Activated T-helper 1 cell treated with anti-CD3 and anti-CD28 coated beads, Interleukin-2, amount 50 U/mL, for 16 hours (primary cell): ENCODE measurements at places on chromosomes 1 and 21.

GRCh38 chr21:25509862-25510261, 97.4 kb downstream of the MRPL39 start:
- no peak for DNase-seq

DNA sequence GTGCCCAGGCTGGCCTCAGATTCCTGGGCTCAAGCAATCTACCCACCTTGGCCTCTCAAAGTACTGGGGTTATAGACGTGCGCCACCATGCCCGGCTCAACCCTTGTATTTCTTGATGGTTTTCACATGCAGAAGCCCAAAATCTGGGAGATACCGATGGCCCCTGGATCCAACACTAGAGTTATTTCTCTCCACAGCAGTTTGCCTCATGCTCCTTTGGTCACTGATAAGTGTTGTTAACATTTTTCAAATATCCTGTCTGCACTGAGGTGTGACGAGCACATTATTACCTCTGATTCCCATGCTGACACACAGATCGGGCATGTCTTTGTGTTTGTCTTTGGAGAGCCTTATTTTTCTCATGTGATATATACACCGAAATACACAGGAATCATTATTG, 107.0 kb downstream of the KIF26B start:
- no peak for DNase-seq

- no peak for DNase-seq
These were observed 9.9 kb downstream of the CLCA1 start for GRCh38 chr1:86478416-86479156.

- DNase-seq = no peak
These were observed 1.6 kb downstream of the C1orf105 start for GRCh38 chr1:172421974-172422604.

- no peak for DNase-seq
These were observed 30.3 kb upstream of the NUF2 start for GRCh38 chr1:163291461-163291860.

DNA sequence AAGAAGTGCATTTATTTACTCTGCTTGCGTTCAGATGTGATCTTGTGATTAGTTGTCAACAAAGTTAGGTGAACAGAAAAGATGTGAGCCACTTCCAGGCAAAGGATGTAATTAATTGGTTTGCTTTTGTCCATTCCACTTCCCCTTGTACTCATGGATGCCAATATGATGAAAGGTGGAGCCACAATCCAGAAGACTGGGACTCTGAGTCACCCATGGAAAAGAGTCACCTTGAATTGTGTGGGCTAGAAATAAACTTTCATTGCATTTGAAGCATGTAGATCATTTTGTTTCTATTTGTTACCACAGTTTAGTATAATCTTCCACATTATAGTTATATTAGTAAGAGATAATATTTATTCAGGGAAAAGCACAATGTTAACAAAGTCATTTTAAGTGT, 684.2 kb downstream of the LTN1 start:
- no peak for DNase-seq

GRCh38 chr1:15001317-15001915, 152.1 kb upstream of the TMEM51 start:
- DNase-seq = no peak

GRCh38 chr1:85555867-85556573, 24.5 kb upstream of the CCN1 start:
- no peak for DNase-seq

GRCh38 chr1:234279021-234279420, 94.2 kb upstream of the COA6 start:
- no peak for DNase-seq

GRCh38 chr1:78688697-78689096, 39.1 kb downstream of the IFI44 start:
- no peak for DNase-seq

DNA sequence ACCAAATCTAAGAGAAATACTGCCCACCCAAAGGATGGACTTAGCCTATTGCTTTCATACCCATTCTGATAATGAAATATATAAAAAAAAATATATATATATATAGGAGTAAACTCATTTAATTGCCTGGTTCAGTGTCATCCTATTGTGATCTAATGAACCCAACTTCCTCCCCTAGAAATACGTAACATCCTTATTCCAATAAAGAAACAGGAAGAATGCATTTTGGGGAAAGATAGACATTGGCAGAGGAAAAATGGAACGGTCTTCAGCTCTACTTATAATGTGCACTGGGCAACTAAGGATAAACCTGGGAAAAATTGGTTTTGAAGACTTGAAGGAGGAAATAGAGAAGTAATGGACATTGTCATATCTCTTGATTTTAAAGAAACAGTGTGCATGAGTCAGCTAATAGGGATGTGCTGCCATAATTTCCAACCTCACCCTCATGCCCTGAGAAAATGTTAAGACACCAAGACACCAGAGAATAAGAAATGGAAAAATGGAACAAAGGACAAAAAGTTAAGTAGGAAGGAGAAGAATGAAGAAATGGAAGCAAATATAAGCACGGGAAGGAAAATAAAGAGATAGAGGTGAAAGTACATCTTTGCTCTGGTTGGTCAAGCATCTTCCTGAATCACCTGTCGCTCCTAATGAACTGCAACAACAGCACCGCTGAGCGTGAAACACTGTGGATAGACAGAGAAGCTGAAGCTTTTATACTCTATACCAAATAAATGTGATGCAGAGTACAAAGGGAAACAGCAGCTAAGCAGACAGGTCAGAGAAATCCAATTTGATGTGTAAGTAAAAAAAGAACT, 5.4 kb downstream of the UBR4 start:
- no peak for DNase-seq

GRCh38 chr21:32812035-32812434, 40.5 kb upstream of the PAXBP1 start:
- no peak for DNase-seq

DNA sequence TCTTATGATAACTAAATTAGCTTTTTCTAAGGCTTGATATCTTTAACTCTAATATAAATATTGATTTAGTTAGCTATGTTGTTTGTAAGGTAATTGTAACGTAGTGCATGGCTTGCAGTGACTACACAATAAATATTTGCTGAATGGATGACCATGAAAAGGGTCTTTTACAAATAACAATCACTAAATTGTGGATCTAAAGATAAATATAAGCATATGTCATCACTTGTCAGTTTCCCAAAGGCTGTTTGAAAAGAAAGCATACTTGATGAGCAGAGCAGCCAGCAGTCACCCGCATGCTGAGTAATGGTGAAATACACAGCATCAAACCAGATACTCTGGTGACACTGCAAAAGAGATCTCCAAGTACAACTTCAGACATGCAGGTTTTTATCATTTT, 92.5 kb upstream of the FMN2 start:
- DNase-seq = no peak

DNA sequence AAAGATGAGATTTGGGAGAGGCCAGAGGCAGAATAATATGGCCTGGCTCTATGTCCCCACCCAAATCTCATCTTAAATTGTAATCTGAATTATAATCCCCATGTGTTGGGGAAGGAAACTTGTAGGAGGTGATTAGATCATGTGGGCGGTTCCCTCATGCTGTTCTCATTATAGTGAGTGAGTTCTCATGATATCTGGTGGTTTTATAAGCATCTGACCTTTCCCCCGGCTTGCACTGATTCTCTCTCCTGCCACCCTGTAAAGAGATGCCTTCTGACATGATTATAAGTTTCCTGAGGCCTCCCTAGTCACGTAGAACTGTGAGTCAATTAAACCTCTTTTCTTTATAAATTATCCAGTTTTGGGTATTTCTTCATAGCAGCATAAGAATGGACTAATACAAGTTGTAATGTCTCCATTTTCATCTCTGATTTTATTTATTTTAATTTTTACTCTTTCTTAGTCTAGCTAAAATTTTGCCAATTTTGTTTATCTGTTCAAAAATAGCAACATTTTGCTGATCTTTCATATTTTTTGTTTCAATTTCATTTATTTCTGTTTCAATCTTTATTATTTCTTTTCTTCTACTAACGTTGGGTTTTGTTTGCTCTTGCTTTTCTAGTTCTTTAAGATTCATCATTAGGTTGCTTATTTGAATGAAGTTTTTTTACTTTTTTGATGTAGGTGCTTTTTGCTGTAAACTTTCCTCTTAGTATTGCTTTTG, 67.0 kb upstream of the ZRANB2 start:
- no peak for DNase-seq

DNA sequence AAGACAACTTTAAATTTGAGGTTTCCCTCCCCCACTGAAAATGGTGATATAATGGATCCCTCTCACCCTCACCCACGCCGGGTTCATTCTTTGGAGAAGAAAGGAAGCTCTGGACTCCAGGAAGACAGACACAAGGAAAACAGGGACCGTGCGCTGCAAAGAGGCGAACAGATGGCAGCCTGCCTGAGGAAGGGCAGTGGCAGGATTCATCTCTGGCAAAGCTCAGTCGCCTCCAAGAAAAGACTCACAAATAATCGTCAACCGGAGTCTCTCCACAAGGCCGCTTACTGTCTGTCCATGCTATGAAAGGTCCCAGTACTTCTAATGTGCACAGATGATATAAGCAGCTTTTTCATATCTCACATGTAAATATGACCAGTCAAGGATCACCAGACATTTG, 110.3 kb downstream of the TIAM1 start:
- no peak for DNase-seq

DNA sequence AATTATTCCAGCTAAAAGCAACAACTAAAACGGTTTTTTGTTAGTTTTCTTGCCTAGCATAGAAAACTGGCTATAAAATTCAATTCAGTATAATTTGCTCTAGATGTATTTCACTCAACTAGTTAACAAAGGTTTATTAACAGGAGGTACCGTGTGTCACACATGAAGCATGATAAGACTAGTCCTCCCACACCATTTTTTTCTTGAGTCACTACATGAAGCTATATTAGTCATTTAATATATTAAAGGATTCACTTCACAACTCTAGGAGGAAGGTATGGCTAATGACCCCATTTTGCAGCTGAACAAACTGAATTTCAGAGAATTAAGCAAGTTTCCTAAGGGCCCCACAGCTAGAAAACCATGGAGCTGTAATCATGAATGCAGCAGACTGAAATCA, 307.8 kb upstream of the USP25 start:
- DNase-seq = no peak

GRCh38 chr1:28328228-28328648, 602 bp upstream of the MED18 start:
- no peak for DNase-seq

DNA sequence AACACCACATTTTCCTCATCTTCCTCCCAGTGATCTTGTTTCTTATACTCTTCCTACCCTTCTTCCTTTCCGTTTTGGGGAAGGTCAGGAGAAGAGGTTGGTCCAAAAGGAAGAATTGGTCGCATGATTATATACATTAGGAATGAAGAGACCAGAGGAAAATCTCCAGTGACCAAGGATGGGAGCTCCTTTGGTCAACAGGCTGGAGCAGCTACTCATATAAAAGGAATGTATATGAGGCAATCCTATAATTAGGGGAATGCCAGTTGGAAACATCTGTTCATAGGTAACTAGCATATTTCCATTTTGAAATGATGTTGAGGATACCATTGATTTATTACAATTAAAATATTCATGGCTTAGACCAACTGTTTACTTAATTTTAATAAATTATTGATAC, 114.5 kb downstream of the LRRC40 start:
- no peak for DNase-seq

DNA sequence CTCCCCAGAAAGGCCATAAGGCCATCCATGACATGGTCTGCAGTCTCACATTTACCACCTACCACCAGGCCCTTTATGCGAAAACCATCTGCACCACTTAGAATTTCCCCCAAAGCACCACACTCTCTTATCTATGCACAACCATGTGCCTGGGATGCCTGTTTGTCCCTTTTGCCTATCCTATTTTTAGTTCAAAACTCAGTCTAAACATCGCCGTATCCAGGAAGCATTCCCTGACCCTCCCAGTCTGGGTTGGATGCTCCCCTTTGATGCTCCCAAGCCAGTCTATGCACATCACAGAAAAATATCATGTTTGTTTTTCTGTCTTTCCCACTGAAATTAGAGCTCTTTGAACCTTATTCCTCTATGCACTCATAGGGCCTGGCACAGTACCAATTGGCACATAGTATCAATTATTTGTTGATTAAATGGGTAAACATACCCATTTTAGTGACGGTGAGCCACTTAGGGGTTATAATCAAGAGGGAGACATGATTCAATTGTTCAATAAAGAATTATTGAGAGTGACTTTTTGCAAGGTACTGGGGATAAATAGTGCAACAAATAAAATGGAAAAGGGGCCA, 6.7 kb downstream of the MPL start:
- no peak for DNase-seq
